Endodermal cell (in vitro differentiated cells): ENCODE measurements at places on chromosomes 7 and 10. TPM values are rescaled to one million over a fixed set of nuclear protein-coding genes. Genes with fewer than 3 reads are reported as not detected.

Gene OGDH
- 76.7 and 82.5 TPM in 2 replicates for total RNA-seq

Gene AOAH
- total RNA-seq = 0.59 and 0.70 TPM in 2 replicates

Gene RPEL1
- total RNA-seq = not detected in 2 replicates

GRCh38 chr10:89115876-89116627 lies 91.1 kb downstream of the CH25H start:
- DNase-seq = no peak

- peak; percentile 81 for DNase-seq
These were observed 887 bp downstream of the COL13A1 start for GRCh38 chr10:69802424-69803161.

GRCh38 chr7:31311552-31311951 lies 29.0 kb downstream of the NEUROD6 start:
- DNase-seq = peak; percentile 78

- peak; percentile 45 for DNase-seq
These were observed 259.9 kb downstream of the PTPRN2 start for GRCh38 chr7:158327571-158328180.

Gene ABCB1
- 0.07 and 0.14 TPM in 2 replicates for total RNA-seq

DNA sequence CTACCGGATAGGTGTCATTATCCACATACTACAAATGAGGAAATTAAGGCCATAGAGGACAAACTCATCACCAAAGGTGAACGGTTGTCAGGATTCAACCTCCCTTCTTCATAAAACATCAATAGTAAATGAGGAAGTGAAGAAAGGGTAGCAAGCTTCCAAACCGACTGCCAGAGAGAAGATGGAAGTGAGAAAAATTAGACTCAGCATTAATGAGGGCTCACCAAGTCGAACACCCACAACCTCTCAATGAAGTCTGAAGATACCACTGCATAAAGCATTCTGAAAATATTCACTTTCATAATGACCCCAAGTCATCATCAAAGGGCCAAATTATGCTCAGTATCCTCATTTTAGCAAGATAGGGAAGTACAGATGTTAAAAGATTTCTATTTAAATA lies 29.6 kb downstream of the ABCB4 start:
- DNase-seq = no peak

- no peak for DNase-seq
These were observed 1.4 kb upstream of the PLEKHA1 start for GRCh38 chr10:122373108-122373507.

Gene CREM
- 30.6 and 31.5 TPM in 2 replicates for total RNA-seq

Gene HTR5A
- total RNA-seq = 0.46 TPM in 1 of 3 replicates, not detected in the others

Gene RPP30
- 58.3 and 58.9 TPM in 2 replicates for total RNA-seq

- DNase-seq = peak; percentile 89
These were observed 4.9 kb upstream of the GRID2IP start for GRCh38 chr7:6556196-6556595.

DNA sequence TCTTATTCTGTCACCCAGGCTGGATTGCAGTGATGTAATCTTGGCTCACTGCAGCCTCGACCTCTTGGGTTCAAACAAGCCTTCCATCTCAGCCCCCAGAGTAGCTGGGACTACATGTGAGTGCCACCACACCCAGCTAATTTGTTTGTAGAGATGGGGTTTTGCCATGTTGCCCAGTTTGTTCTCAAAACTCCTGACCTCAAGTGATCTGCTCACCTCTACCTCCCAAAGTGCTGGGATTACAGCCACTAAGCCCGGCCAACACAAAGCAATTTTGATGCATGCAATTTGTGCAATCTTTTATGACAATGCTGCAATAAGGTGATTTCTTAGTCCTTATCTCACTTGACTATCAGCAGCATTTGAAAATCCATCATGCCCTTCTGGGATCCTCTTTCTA lies 333.1 kb downstream of the FRMD4A start:
- no peak for DNase-seq

DNA sequence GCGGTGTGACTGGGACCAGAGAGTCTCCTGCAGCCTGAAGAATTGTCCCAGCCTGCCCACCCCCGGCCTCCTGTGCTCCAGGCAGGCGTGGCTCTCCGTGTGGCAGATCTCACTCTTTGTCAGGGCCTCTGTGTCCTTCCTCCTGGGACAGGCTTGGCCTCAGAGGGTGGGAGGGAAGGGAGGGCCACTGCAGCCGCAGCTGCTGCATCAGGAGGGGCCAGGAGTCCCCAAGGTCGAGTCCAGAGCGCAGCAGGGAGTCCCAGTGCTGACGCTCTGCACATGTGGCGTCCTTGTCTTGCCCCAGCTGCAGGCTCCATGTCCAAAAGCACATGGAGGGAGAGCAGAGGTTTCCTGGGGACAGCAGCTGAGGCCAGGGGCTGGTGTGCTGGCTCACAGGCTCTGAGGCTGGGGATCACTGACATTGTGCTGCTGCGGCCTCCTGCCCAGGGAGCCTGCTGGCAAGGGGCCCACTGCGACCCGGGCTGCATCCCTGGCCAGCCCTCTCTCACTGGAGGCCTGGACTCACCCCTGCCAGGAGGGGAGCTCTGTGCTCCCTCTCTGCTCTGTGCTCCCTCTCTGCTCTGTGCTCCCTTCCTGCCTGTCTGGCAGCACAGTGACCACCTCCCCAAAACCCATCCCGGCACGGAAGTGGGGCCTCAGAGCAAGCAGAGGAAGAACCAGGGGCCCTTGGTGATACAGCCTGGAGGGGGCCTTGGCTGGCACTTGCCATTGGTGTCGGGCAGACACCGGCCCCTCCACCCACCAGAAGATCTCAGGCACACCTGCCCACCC lies 114.6 kb upstream of the RET start:
- no peak for DNase-seq

Gene COMMD3
- total RNA-seq = 14.9 to 29.9 TPM (median 16.1 TPM) in 3 replicates

- no peak for DNase-seq
These were observed 69.4 kb downstream of the FAM204A start for GRCh38 chr10:118272767-118273166.

DNA sequence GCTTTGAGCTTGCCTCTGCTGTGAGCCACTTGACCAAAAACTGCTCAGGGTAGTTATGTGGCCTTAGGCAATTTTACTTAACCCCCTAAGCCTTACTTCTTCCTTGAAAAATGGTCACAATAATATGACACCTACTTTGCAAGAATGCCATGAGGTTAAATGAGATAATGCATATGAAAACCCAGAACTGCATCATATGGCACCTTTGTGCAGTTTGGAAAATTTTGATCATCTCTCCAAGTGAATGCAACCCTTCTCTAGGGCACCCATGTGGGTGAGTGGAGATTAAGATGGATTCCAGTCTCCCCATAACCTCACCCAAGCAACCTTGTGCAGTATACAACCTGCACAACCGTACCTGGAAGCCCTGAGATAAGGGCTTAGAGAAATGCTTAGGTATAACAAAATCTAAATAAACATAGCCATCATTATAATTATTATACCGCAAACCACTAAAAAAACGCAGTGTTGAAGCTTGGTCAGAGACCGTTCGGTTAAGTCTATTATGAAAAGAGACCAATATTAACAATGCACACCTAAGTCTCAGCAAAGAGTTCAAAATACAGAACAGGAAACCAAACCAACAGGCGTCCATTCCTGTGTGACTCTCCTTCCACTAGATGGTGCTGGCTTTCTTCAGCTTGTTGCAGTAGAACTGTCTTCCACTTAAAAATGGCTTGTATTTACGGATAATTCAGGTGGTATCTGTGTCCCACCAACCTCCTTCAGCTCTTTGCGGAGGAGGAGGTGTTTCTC lies 21.0 kb upstream of the ASB15 start:
- peak; percentile 65 for DNase-seq

Gene ZNF138
- 31.1 to 35.5 TPM (median 32.9 TPM) in 3 replicates for total RNA-seq

DNA sequence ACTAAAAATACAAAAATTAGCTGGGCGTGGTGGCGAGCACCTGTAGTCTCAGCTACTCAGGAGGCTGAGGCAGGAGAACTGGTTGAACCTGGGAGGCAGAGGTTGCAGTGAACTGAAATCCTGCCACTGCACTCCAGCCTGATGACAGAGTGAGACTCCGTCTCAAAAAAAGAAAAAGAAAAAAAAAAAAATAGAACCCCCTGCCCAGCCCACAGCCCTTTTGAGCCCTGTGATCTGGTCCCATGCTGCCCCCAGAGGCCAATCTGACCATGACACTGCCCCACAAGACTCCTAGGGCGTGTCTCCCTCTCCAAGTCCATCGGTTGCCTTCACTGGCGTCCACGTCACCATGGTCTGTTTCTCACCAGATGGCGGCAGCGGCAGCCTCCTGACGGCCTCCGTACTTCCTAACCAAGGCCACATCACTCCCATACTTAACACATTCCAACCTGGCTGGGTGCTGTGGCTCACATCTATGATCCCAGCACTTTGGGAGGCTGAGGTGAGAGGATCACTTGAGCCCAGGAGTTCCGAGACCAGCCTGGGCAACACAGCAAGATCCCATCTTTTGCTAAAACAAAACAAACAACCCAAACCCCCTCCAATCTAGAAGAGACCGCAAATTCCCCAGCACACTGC lies 18.0 kb downstream of the STX1A start:
- DNase-seq = peak; percentile 94

Gene RNF148
- 0.88 and 0.95 TPM in 2 replicates for total RNA-seq

Gene PDZD7
- 0.79 and 1.1 TPM in 2 replicates for total RNA-seq

DNA sequence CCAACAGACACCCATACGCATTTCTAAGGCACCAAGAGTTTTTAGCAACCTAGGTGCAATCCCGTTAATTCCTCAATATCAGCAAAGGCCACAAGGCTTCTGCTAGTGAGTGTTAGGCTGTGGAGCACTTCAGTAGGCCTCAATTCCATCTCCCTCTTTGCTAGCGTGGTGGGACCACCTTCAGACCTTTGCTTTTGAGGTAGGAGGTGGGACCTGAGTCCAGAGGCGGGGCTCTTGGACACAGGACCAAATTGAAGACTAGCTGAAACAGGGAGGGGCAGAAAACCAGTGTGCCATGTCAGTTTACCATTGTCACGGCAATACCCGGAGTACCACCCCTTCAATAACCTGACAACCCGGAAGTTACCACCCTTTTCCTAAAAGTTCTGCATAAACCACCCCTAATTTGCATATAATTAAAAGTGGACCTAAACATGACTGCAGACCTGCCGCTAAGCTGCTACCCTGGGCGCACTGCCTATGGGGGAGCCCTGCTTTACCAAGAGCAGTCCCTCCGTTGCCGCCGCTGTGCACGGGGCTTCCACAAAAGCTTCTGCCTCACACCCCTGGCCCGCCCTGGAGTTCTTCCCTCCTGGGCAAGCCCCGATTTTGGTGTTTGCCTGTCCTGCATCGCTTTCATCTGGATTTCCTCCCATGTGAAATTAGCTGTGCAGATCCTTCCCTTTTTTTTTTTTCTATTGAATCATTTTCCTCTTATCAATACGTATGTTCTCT lies 41.1 kb upstream of the EN2 start:
- no peak for DNase-seq

- no peak for DNase-seq
These were observed 48.8 kb upstream of the PSAP start for GRCh38 chr10:71899665-71900412.

DNA sequence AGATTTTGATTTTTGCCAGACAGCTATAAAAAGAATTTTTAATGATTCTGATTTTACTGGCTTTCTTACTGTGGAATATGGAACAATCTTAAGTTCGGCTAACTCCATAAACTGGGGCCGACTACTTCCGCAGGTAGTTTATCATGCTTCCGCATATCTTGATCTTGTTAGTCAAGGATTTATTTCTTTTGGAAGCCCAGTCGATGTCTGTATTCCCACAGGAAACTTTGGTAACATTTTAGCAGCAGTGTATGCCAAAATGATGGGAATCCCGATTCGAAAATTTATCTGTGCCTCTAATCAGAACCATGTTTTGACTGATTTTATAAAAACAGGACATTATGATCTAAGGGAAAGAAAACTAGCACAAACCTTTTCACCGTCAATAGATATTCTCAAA lies 8.1 kb downstream of the THNSL1 start:
- DNase-seq = no peak

Gene GPR26
- total RNA-seq = not detected in 3 replicates

Gene DIP2C
- total RNA-seq = 13.3 and 13.7 TPM in 2 replicates

GRCh38 chr7:2476298-2476697 lies at the start of gene GRIFIN:
GRIFIN (minus strand) TSS chr7:2476398; CDS start chr7:2476383, 15 bp downstream.
- no peak for DNase-seq

DNA sequence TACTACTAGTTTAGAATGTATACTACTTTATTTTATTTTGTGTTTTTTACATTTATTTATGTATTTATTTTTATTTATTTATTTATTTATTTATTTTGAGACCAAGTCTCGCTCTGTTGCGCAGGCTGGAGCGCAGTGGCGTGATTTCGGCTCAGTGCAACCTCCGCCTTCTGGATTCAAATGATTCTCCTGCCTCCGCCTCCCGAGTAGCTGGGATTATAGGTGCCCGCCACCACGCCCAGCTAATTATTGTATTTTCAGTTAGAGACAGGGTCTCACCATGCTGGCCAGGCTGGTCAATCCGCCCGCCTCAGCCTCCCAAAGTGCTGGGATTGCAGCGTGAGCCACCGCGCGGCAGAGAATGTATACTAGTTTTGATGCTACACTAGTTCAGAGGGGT lies 2.0 kb upstream of the PARD3 start:
- no peak for DNase-seq

Gene COL28A1
- total RNA-seq = 1.1 and 1.2 TPM in 2 replicates

Gene MMD2
- 0.15 TPM in 1 of 2 replicates, not detected in the other for total RNA-seq

DNA sequence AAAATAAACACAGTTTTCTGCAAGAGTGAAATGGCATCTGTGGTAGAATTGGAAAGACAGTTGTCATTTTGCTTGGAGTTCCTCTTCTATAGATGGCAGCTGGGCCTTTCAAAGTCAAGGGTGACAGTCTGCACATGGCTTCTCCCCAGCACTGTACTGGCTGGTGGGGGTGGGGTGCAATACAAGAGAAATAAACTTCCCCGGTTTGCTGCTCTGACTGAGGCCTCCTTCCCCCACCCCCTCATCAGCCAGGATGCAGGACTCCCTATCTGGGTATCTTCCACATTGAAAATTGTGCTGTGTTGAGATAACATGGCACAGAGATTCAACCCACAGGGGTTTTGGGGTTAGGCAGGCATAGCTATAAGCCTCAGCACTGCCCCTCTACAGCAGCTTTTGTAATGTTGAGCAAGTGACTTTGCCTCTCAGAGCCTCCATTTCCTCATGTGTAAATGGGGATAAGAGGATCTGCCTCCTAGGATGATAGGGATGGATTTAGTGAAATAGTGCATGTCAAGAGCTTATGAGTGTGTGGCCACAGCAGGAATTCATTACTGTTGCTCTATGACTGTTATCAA lies 85.8 kb upstream of the WDR11 start:
- DNase-seq = no peak
